ENCODE measurements at places on chromosomes 5 and 9. TPM values are rescaled to one million over a fixed set of nuclear protein-coding genes. Genes with fewer than 3 reads are reported as not detected.

GRCh38 chr9:42386477-42386876, 203.0 kb downstream of the SPATA31A6 start:
- DNase-seq: no peak
- no peaks in the 10 kb centered on the region for H3K27me3 ChIP-seq
- no peaks in the 10 kb centered on the region for H3K36me3 ChIP-seq
- no peak overlapping the region for H3K4me3 ChIP-seq

DNA sequence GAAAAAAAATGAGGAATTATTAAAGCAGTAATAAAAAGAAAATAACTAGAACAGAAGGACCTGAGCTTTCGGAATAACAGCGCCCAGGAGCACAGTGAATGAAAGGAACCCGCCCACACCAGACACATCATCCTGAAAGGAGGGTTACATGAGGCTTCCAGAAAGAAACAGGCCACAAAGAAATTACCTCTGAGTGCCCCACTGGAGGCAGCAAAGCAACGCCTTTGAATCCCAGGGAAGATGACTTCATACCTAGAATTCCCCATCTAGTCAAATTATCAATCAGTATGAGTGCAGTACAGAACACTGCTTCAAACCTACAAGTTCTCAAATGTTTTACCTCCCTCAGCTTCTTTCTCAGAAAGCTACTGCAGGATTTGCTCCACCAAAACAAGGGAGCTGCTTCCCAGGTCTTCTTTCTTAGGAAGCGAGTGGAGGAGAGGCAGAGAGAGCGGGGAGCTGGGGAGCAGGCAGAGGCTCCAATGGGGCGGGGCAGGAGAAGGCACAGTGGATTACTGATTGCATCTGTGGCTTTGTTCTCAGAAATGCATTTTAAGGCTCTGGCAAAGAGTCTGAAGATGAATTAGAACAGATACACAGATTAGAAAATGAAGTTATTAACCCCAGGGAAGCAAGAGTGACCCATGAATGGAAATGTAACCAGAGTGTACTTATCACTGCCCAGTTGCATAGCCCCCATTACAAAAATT, 87.1 kb downstream of the SEMA4D start:
- H3K27me3 ChIP-seq: peaks cover 15% of the 10 kb centered on the region
- DNase-seq: no peak
- H3K4me1 ChIP-seq: no peaks in the 10 kb centered on the region
- peaks cover 4% of the 10 kb centered on the region for H3K36me3 ChIP-seq

- no peaks in the 10 kb centered on the region for H3K36me3 ChIP-seq
- peaks cover 11% of the 10 kb centered on the region for H3K4me1 ChIP-seq
- no peak overlapping the region for H3K27ac ChIP-seq
Measured at GRCh38 chr5:169148138-169148740, 152.7 kb downstream of the SLIT3 start.

DNA sequence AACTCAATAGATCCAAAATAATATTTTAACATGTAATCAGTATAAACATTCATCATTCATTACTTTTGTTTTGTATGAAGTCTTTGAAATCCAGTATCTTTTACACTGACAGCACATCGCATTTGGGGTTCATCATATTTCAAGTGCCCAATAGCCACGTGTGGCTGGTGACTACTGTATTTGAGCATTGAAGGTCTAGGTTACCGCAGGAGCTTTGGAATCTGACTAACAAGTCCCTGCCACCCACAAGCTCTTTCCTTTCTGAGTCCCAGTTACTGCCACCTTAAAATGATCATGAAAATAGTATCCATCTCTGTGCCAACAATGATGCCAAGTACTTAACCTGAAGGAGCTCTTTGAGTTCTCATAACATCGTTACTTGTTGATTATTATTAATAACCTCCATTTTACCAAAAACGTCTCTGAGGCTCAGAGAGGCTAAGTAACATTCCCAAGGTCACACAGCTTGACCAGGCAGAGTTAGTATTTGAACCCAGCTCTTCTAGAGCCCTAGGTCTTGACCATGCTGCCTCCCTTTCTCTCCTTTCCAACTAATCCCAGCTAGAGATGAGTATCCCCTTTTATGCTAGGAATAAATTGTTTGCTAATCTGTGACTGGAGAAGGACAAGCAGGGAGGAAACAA, 24.2 kb downstream of the ARHGEF37 start:
- no peak overlapping the region for H3K4me3 ChIP-seq
- peaks cover 2% of the 10 kb centered on the region for H3K27me3 ChIP-seq
- H3K36me3 ChIP-seq: peaks cover 11% of the 10 kb centered on the region

GRCh38 chr9:109468927-109469326, 29.2 kb downstream of the PTPN3 start:
- peaks cover 18% of the 10 kb centered on the region for H3K27me3 ChIP-seq
- no peaks in the 10 kb centered on the region for H3K36me3 ChIP-seq
- no peak for DNase-seq
- no peaks in the 10 kb centered on the region for H3K4me1 ChIP-seq
- H3K27ac ChIP-seq: no peak overlapping the region

- no peaks in the 10 kb centered on the region for H3K4me1 ChIP-seq
- H3K27ac ChIP-seq: no peak overlapping the region
- no peaks in the 10 kb centered on the region for H3K36me3 ChIP-seq
- H3K27me3 ChIP-seq: no peaks in the 10 kb centered on the region
Measured at GRCh38 chr9:7760014-7760415, 39.6 kb downstream of the DMAC1 start.

DNA sequence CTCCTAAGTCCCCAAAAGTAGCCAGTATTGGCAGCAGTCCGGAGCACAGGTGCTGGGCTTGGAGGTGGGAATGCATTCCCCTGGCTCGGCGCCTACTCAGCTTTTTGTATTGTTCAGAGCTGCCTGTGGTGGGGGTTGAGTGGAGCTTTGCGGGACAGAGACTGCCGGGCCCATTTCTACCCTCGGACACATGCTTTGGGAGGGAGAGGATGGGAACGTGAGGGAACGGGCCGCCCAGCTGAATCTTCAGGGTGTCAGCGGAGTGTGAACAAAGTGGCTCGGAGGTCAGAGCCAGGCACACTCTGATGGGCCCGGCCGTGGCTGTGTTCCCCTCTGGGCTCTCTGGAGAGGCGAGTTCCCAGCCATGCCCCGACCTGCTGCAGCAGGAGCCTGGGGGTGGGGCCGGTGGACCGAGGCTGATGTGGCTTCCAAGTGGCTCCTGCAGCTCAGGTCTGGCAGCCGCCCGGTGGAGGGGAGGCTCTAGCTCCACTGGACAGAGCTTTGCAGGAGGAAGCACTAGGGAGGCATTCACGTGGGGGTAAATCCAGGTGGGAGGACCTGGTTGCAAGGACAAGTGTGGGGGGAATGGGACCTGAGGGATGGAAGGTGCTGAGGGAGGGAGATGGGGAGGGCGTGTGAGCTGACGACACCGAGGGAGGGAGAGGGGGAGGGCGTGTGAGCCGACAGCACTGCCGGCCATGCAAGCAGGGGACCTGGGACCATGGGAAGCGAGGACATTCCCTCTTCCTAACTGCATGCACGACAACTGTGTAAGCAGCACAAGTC, 31.1 kb upstream of the SLC6A3 start:
- H3K27ac ChIP-seq: no peak overlapping the region
- DNase-seq: no peak
- no peak overlapping the region for H3K4me3 ChIP-seq
- peaks cover 25% of the 10 kb centered on the region for H3K36me3 ChIP-seq

DNA sequence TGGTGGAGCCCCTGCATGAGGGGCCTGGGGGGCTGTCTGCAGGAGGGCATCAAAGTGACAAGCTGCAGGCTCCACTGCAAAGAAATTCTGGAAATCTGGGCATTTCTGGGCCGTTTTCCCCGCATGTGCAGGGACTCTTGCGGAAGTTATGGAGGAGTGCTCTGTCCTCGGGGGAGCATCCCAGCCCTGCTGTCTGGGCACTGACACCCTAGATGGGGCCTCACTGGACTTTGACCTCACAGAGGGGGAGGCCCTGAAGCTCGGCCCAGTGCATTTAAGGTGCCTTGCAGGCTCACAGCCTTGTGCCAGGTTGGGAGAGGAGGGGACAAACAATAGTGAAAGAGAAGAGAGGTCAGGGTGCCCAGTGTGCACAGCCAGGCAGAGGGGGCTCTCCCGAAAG, 35.4 kb downstream of the LHX3 start:
- no peaks in the 10 kb centered on the region for H3K36me3 ChIP-seq
- H3K27ac ChIP-seq: no peak overlapping the region
- H3K4me3 ChIP-seq: no peak overlapping the region
- H3K27me3 ChIP-seq: peaks cover 53% of the 10 kb centered on the region
- no peak for DNase-seq
- no peaks in the 10 kb centered on the region for H3K4me1 ChIP-seq

DNA sequence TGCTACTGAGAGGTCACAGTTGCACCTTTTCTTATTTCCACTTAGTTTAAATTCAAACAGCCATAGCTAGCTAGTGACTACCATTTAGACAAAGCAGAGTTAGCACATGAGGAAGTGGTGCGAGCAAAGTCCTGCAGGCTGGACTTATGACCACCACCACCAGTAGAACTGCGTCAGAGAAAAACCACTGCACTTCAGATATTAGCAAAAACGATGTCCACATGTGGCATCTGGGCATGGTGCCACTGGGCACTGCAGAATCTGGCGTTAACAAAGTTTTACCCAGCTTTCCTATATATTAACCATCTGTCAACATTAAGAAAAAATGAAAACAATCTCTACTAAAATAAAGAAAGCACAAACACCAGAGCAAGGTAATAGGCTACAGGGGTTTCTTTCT, 80.1 kb downstream of the SPTLC1 start:
- no peak overlapping the region for H3K4me3 ChIP-seq
- H3K36me3 ChIP-seq: peaks cover 31% of the 10 kb centered on the region
- no peak overlapping the region for H3K27ac ChIP-seq
- H3K4me1 ChIP-seq: peaks cover 12% of the 10 kb centered on the region

DNA sequence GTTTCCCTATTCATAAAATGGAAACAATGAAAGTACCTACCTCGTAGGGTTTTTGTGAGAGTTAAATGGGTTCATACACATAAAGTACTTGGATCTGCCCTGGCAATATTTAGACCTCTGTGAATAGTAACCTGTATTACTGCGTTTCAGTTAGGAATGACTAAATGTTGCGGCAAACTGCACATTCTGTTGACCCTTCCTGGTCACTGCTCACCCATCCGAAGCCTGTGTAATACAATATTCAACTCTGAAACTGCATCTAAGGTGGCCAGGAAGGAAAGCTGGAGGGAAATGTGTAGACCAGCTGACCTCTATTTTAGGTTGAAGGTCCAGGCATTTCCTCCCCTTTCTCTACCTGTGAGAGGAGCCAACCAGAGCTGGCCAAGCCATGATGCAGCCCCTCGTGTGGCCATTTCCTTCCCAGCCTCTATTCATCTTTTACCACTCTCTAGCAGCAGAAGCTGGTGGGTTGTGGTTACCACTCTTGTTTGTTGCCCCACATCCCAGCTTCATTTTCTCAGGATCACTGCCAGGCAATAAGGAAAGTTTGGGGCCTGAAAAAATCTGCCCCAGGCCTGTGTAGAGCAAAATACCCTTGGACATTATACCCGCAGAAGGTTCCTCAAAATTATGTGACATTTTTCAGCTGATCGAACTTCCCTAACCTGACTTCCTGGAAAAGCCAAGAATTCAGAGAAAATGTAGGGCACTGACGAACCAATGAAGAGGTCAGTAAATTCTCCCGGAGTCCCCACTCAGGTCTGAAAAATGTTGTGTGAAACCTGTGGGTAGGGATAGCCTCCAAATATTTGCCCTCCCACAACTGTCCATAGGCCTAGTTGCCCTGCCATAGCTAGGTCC, 20.5 kb upstream of the PDCD1LG2 start:
- DNase-seq: no peak
- H3K27me3 ChIP-seq: peaks cover 2% of the 10 kb centered on the region
- peaks cover 43% of the 10 kb centered on the region for H3K4me1 ChIP-seq
- no peak overlapping the region for H3K4me3 ChIP-seq
- H3K27ac ChIP-seq: no peak overlapping the region

- H3K36me3 ChIP-seq: no peaks in the 10 kb centered on the region
- H3K4me3 ChIP-seq: no peak overlapping the region
- H3K27me3 ChIP-seq: peaks cover 24% of the 10 kb centered on the region
- no peak for DNase-seq
- H3K4me1 ChIP-seq: peaks cover 7% of the 10 kb centered on the region
Measured at GRCh38 chr9:14403081-14403480, 89.1 kb upstream of the NFIB start.

CD14 gene
- 1.5 TPM for total RNA-seq

HAVCR2 gene
- not detected for total RNA-seq

PCDHA8 gene
- total RNA-seq: not detected

PCDHGA10 gene
- 1.3 TPM for total RNA-seq

MORN5 gene
- not detected for total RNA-seq

SLC6A19 gene
- not detected for total RNA-seq

OBP2A gene
- total RNA-seq: not detected

KLF4 gene
- 1.5 TPM for total RNA-seq

GABRA6 gene
- not detected for total RNA-seq

MYORG gene
- total RNA-seq: 0.96 TPM

NUTM2G gene
- total RNA-seq: not detected

Data from HFFc6 (cell line).